ENCODE measurements at places on chromosomes 1 and 21.

DNA sequence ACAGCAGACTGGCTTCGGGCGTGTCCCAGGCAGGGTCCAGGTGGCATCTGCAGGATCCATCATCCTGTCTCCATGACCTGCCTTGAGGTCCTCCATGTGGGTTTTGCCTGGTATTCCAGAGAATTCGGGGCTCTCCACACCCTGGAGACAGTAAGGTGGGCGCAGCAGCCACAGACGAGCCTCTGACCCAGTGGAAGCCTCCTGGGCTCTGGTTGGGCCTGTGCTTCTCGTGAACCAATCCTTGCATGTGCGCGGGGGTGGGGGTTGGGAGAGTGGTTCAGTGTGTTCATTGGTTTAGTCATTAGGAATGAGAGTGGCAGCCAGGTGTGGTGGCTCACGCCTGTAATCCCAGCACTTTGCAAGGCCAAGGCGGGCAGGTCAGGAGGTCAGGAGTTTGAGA is 32.1 kb upstream of the TNFRSF1B start:
- no peak for DNase-seq

DNA sequence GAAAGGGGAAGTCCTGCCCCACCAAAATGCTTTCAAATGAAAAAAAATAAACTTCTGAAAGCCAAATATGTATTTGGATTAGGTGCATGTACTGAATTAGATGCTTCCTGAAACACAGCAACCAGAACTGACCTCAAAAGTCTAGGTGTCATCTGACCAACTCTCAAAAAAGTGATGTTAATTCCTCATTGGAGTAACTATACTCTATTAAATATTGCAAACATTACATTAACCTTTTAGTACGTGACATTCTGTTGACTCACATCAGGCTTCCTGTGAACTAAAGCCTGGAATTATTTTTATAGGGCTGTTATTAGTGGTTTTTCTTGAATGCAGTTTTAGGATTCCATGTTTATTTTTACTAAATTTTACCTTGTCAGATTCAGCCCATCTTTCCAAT is 73.5 kb downstream of the ASTN1 start:
- DNase-seq, result no peak

- no peak for DNase-seq
These were observed 5.7 kb downstream of the MT1HL1 start for GRCh38 chr1:236998546-236998945.

GRCh38 chr1:203638950-203639349 is 12.3 kb downstream of the ATP2B4 start:
- DNase-seq, result no peak

- no peak for DNase-seq
These were observed 24.4 kb downstream of the RCAN3 start for GRCh38 chr1:24526940-24527542.

DNA sequence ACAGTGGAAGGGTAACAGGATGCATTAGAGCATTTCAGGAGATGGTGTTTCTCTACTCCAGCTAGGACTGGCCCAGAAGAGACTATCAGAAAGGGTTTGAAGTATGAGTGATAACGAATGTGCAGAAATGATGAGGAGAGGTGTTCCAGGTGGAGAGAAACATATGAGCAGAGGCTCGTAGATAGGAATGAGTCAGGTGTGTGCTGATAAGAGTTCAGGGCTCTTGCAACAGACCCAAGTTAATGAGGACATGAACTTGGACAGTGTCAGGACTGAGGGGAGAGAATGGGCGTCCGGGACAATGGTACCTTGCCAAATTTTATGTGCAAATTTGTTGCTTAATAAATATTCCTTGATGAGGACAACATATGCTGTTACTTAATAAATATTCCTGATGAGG is 183.9 kb upstream of the NFIA start:
- no peak for DNase-seq

GRCh38 chr1:207858806-207859205 is 52.1 kb downstream of the CD34 start:
- DNase-seq, result no peak

- no peak for DNase-seq
These were observed 6.1 kb upstream of the PTGER3 start for GRCh38 chr1:71053758-71054157.

DNA sequence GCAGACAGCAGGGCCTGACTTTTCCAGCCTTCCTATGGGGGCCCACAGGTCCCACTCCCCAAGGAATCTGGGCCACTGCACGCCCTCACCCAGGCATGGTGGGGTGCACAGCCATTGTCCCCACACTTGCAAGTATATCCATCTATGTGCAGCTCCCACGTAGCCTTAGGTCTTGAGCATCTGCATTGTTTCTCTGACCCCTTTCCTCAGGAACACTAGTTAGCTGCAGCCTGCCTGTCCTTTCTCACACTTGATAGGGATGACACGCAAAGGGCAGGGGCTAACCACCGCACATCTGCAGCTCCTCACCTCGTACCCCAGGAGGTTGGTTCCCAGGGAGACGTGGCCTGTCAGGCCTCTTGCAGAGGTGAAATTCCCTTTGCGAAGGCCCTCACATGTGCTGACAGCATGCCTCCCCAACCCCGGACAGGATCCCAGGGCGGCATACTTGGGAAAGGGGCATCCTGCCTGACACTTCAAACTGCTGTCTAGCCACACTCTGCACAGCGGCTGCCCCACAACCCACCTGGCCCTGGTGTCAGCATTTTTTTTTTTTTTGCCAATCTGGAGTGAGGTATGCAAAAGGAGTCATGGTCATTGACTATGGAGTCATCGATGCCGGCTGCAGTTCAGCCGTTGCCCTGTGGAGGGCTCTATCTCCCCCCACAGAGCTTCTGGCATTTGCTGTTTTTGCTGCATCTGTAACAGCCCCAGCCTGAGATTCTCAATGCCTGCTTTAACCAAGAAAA is 5.0 kb downstream of the JMJD4 start:
- peak; percentile 81 for DNase-seq

DNA sequence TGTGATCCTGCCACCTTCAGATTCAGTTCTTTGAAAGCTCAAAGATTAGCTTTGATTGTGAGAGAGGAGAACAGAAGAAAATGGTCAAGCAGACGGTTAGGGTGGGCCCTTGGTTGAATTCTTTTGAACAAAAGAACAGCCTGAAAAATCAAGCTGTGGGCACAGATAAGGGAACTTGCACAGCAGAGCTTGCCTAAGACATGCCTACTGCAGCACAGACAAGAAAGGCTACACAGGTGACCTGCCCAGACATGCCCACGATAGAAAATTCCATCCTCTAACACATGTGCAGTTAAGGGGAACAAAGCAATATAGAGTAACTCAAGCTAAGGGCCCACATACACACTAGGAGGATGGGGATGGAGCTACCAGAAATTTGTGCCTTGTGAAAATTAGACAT is 512.5 kb upstream of the LRRC7 start:
- no peak for DNase-seq

GRCh38 chr1:151511636-151512215 is 539 bp downstream of the CGN start:
- peak; percentile 68 for DNase-seq

DNA sequence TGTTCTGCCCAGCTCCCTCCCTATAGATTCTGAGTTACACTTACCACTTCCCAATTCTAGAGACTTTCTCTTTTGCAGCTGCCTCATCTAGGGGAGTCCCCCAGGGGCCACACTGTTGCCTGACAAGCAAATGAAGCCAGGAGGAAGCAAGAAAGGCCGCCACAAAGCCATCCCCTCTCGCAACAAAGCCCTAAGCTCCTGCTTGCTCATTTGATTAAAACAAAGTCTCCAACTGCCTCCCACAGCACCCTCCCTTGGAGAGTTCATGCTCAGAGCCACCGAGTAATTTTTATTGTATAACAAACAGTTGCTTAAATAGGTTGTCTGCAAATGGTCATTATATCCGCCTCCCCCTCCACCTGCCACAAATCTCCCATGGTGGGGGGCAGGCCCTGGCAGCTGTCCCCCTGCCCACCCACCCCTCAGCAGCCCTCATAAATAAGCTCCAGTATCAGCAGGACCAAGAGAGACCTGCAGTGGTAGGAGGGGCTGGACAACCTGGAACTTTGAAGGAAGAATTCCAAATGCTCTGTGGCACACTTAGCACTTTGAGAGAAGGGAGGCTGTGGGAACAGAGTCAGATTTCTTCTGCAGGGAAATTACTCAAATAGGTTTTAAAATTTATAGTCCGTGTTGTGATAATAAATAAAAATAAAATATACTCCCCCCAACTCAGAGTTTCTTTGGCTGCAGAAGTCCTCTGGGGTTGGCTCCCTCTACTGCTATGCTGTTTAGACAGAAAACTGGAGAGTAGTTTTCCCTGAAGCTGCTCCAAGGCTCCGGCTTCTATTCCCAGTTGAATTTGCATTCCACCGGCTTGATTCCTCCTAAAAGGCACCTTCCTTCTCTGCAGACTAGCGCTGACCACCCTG is 237.5 kb downstream of the TTLL7 start:
- no peak for DNase-seq

- no peak for DNase-seq
These were observed 7.7 kb downstream of the AIM2 start for GRCh38 chr1:159068886-159069285.

GRCh38 chr1:200980452-200980772 is 43.1 kb downstream of the KIF21B start:
- DNase-seq, result no peak

DNA sequence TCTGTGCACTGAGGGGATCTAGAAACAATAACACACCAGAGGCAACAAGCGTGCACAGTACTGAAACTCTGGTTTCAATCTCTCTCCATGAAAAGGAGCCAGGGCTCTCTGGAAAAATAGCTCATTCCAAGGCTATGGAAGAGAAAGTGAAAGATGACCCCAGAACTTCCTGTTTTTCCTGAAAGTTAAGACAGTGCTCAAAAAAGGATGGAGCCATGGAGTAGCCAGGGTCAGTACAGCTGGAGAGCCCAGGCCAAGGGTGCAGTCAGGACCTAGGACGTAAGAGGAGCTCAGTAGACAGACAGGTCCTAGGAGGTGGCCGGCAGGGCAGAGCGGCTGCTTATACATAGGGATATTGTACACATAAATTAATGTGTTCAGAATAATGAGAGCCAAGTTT is 19.1 kb downstream of the NOL9 start:
- no peak for DNase-seq

GRCh38 chr1:175978926-175979325 is 228.2 kb downstream of the COP1 start:
- no peak for DNase-seq

DNA sequence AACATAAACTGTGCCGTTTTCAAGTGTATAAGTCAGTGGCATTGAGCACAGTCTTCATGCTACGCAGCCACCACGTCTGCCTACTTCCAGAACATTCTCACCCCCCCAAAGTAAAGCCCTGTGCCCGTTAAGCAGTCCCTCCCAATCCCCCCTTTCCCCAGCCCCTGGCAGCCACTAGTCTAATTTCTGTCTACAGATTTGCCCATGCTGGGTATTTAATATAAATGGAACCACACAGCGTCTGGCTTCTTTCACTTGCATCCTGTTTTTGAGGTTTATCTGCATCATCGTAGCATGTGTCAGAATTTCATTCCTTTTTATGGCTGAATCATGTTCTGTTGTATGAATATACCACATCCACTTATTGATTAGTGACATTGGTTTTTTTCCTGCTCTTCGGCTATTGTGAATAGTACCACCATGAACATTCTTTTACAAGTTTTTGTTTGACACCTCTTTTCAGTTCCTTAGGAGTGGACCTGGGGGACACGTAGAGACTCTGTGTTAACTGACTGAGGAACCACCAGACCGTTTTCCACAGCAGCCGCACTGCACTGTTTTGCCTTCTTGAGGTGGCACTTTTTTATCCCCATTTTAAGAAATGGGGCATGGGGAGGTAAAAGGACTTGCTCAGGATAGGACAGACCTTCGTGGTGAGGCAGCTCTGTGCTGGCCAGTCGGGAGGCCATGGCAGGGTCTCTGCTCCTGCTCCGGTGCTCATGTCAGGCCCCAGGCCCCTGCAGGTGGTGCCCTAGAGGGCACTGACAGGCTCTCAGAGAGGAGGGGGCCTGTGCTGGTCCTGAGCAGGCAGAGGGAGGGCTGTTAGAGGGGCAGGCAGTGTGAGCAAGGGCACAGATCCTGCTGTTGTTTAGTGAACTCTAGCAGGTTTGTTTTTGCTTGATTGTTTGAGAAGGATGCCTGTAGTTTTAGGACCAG is 123.8 kb downstream of the PCBP3 start:
- no peak for DNase-seq

- no peak for DNase-seq
These were observed 6.0 kb downstream of the HUNK start for GRCh38 chr21:31878831-31879230.

- no peak for DNase-seq
These were observed 37.1 kb upstream of the PTGS2 start for GRCh38 chr1:186717286-186717685.

GRCh38 chr1:230066031-230066430 is 1.0 kb upstream of the GALNT2 start:
- DNase-seq, result no peak

DNA sequence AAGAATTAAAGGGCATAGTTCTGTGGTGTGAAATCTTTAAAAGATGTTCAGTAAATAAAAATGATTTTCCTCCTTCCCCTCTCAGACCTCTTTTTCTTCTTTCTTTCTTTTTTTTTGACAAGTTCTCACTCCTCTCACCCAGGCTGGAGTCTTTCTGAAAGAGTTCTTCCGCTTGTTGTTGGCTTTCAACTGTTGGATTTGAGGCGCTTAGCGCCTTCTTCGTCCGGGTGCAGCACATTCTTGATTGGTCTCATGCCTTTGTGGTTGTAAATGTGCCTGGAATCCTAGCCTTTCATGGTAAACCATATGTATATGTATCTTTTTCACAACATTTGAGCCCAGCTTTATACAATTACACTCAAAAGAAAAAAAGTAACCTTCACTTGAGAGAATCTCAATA is 980 bp upstream of the METTL18 start:
- DNase-seq, result no peak

DNA sequence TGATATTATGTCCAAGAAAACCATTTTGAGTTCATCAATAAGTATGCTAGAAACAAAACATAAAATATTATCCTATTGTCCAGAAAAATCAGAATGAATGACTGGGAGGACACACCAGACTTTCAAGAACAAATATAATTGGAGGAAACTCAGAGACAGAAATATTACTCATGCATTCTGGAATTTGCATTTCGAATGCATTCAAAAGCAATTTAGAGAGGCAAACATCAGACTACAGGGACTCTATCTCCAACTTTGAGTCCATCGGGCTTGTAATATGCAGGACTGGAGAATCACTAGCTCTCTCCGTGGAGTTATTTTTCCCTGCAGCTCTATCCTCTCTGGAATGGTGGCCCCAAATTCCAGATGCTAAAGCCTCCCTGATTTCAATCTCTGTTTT is 161.8 kb downstream of the CDC42BPA start:
- no peak for DNase-seq

DNA sequence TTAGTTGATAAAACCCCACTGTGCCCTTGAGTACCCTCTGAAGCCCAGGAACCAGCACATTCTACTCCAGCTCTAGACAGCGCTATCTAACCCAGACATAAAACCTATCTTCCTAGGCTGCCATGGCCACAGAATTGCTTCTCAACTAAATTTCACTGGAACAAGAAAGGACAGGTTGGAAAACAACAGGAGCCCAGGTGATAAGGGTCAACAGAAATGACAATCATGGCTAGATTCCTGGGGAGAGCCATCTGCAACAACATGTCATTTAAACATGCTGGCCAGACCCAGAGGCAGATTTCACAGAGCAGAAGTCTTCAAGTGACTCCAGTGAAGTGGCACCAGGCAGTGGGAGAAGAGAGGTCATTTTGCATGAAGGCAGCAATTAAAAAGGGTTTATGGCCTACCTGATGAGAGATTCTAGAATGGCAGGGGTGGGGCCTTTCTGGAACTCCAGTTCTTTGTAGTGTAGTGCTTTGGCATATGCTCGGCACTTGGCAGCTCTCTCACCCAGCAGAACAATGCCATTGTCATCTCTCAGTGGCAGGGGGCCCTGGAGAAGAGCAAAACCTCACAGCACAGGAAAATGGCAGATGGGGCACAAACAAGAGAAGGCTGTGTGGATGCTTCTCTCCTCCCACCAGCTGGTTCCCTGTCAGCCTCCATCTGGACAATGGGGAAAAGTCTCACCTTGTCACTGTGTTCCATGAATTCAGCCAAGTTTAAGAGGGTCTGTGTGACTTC is 9.9 kb downstream of the ANGPTL7 start:
- no peak for DNase-seq

Measured in H54 (cell line).